ENCODE measurements at places on chromosomes 3 and 15.

GRCh38 chr3:113223475-113224281 is 12.3 kb downstream of the BOC start:
- DNase-seq = no peak

DNA sequence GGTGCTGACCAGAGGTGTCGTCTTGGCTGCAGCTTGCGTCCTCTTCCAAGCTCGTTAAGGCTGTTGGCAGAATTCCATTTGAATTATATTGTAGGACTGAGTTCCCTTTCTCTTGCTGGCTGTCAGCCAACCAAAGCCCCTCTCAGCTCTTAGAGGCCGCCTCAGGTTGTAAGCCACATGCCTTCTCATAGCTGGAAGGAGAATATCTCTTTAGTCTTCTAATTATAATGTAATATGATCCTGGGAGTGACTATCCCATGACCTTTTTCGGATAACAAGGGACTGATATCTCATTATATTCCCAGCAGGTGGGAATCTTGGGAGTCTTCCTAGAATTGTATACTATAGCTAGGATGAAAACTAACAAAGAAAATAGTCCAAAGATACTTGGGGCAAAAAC is 4.8 kb downstream of the SCG5 start:
- no peak for DNase-seq

- no peak for DNase-seq
These were observed 32.3 kb upstream of the TAFA4 start for GRCh38 chr3:68964694-68965093.

GRCh38 chr3:131079086-131079485 is 52.4 kb downstream of the NEK11 start:
- no peak for DNase-seq
